Substantia nigra (tissue), 51 donors: ENCODE measurements at places on chromosomes 6 and 20.

DNA sequence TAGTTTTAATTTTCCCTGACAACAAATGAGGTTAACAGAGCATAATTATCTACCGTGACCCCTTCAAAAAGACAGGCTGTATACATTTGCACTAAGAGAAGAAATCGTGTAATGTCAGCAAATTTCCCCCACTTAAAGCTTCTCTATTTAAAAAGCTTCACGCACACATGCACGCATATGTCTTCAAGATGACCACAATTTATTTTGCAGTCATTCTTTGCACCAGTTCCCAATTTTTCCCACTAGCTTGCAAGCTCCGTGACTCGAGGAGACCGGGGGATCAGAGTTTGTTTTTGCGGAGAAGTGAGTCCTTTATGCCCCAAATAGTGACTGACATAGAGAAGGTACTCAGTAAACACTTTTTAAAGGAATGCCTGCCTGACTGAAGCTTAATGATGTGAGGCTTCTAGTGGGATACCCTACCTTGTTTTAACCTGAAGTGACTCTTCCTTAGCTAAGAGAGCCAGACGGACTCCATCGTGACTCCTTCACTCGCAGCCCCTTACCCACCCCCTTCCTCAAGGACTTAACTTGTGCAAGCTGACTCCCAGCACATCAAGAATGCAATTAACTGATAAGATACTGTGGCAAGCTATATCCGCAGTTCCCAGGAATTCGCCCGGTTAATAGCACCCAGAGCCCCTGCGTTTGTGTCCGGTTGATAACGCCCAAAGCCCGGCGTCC is 9.3 kb upstream of the NQO2 start:
- DNase-seq: no peak

DNA sequence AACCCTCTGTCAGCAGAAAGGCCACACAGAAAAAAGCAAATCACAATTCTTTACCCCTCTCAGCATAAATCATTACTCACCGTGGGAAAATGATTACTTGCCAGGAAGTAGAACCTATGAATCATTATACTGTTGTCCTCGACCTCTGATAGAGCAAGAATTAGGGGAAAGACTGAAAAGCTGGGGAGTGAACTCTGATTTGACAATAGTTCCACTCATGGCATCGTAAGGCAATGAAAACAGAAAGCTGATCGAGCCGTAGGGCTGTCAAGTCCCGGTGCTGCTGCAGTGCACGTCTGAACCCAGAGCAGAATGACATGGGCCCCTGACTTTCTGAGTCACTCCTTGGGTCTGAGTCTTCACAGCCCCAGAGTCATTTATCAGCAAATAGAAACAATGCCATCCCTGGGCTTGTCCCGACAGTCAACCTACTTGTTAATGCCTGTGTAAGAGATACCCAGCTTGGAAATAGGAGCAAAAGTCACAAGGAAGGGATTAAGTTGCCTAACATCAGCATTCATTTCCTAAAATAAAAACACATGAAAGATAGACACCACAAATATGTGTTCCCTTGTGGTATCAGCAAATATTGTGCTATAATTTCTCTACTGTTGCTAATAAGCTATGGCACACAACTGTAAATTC is 224.8 kb upstream of the MARCKS start:
- no peak for DNase-seq

DNA sequence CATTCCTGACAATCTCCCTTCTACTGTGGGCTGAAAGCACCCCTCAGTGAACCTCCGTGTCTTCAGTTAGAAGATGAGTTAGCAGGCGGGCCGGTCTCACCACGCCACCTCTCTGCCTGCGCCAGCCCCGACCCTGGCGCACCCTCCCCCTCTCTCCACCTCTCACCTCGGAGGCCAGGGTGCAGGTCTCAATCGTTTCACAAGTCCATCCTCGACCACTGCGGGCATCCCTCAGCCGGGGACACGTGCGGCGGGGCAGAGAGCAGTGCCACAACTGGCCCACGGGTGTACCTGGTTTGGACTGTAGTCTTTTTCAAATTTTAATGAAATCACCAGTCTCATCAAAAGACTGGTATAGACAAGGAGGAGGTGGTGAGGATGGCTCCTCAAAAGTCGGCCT is 34.4 kb downstream of the NFATC2 start:
- DNase-seq: no peak

GRCh38 chr20:19361790-19362189 is 149.3 kb downstream of the SLC24A3 start:
- no peak for DNase-seq

DNA sequence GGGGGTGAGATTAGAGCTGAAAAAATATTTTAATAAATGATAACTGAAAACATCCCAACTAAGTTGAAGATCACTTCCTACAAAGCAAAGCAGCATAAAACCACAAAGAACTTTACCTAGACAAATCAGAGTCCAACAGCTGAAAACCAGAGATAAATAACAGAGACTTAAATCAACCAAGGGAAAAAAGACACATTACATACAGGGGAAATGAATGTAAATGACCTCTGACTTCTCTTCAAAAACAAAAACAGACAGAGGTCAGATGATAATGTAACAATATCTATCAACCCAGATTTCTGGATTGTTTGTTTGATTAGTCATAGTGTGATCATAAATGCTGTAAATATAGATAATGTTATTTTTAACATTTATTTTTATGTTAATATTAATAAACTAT is 782.8 kb downstream of the TFAP2A start:
- DNase-seq: no peak

GRCh38 chr20:32697608-32698007 is 23.9 kb upstream of the C20orf203 start:
- DNase-seq: no peak

GRCh38 chr20:1127840-1128239 is 9.4 kb downstream of the PSMF1 start:
- no peak for DNase-seq

GRCh38 chr6:139008117-139008516 is 20.1 kb upstream of the REPS1 start:
- DNase-seq: no peak

- no peak for DNase-seq
These were observed 175.5 kb downstream of the MYLK4 start for GRCh38 chr6:2575236-2575635.

- DNase-seq: no peak
These were observed 825 bp upstream of the FAM135A start for GRCh38 chr6:70412252-70413113.

DNA sequence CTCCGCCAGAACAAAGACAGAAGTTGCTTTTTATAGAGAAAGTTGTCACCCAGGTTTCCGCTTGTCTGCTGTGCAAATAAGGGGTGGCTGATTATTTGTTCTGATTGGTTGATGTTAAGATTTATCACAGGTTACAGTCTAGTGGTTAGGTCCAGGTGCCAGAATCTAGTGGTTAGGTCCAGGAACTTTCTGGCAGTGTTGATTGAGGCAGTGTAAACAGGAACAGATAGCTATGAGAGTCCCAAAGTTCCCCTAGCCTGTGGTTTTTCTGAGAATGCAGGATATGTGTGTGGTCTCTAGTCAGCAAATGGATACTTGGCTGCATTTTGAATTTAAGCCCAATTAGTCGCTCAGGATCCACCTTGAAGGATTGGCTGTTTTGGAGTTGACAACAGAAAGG is 148.0 kb downstream of the TMEM200A start:
- no peak for DNase-seq

DNA sequence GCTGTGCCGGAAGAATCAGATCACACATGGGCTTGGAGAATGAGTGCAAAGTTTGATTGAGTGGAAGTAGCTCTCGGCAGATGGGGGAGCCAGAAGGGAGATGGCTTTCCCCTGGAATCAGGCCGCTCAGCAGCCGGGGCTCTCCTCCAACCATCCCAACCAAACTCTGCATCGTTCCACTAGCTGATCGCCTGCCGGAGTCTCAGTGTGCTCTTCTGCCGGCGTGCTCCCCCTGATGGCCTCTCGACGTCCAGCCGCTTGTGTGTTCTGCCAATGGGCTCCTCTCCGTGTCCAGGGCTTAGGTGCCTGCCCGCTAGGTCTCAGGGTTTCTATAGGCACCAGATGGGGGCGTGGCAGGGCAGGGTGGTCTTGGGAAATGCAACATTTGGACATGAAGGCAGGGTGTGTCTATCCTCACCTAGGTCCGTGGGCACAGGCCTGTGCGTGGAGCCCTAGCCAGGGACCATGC is 4.9 kb upstream of the BIRC7 start:
- no peak for DNase-seq

GRCh38 chr20:37137547-37137946 is 41.6 kb upstream of the RPN2 start:
- DNase-seq: no peak

- DNase-seq: no peak
These were observed 4.6 kb downstream of the MAD2L1BP start for GRCh38 chr6:43639984-43640800.

DNA sequence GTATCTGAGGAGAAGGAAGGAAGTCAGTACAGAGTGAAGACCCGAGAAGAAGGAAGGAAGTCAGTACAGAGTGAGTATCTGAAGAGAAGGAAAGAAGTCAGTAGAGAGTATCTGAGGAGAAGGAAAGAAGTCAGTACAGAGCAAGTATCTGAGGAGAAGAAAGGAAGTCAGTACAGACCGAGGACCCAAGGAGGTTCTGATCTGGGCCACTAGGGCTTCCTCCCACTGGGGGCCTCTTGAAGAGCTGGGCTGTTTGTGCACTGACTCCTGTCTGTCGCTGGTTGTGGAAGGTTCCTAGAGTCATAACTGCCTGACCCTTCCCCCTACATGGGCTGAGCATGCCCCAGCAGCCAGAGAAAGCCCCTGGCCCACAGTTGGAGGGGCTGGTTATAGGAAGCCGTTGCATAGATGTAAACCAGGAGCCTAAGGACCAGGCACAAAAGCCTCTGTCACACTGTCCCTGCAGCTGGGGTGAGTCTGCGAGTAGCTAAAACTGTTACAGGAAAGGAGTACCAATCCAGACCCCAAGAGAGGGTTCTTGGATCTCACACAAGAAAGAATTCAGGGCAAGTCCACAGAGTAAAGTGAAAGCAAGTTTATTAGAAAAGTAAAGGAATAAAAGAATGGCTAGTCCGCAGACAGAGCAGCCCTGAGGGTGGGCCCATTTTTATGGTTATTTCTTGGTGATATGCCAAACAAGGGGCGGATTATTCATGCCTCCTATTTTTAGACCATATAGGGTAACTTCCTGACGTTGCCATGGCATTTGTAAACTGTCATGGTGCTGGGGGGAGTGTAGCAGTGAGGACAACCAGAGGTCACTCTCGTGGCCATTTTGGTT is 395.9 kb downstream of the PREX1 start:
- no peak for DNase-seq

GRCh38 chr6:143098054-143098671 is 37.5 kb downstream of the AIG1 start:
- DNase-seq: no peak

DNA sequence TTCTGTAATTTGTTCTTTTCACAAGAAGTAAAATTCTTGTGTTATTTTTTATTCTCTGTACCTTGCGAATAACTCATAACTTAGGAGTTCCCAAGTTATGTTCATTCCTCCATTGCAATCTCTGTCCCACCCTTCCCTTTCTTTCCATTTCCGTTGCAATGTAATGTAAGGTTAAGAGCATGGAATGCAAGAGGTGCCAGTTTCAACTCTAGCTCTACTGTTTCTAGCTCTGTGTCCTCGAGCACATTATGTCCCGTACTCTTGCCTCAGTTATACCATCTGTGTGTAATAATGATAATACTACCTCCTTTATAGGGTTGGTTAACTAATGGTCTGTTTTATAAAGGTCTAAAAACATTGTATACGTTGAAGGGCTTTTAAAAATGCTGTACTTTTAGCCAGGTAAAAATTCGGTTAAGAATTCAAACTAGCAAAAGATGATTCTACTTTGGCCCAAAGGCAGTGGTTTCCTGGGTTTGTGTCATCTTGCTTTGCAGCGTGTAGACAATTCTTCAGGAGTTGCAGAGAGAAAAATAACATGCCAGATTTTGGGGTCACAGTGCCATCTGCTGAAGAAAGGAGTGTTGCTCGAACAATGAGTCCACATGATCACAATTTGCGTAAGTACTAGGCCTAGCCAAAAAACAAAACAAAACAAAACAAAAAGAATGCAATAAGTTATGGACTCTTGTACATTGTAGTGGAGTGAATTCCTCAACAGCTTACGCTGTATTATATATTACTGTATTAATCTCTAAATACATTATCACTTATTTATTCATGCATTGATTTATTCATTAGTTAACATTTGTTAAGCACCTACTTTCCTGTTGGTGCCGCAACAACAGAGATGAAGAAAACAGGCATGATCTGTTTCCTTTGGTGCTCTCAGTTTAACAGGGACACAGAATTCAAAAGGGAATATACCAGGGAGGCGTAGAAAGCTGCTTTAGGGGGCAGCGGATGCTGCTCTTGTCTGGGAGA is 10.0 kb upstream of the PFDN4 start:
- no peak for DNase-seq

GRCh38 chr6:129183187-129183591 is 300.3 kb downstream of the LAMA2 start:
- no peak for DNase-seq

GRCh38 chr6:137092018-137092417 is 47.3 kb upstream of the IL20RA start:
- no peak for DNase-seq

GRCh38 chr20:51955756-51956155 is 153.4 kb upstream of the SALL4 start:
- no peak for DNase-seq

DNA sequence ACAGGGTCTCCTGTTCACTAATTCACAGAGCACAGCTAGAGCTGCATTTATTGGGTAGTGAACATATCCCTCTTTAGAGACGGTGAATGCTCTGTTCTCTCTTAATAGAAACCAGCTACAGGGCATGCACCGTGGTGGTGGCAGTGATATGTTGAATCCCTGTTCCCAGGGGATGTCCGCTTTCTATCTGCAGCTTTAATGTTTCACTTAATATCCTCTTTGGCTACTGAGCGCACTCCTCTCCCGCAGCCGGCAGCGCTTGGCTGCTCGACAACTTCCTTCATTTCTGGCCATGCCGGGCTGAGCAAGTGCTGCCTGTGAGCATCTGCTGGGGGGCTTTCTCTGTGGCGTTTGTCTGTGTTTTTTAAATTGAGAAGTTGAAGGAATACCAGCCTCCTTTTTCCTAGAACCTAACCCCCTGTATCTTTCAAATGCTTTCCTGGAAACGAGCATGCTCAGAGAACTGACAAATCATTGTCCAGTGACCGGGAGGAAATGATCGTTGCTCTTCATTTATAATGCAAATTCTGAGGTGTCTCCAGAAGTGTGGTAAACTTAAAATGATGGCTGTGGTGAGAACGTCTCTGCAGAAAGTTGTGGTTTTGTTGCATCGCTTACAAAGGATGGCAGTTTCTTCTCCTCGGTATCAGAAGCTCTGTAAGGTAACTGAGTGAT is 297.9 kb downstream of the UTRN start:
- peak; percentile 4 for DNase-seq

DNA sequence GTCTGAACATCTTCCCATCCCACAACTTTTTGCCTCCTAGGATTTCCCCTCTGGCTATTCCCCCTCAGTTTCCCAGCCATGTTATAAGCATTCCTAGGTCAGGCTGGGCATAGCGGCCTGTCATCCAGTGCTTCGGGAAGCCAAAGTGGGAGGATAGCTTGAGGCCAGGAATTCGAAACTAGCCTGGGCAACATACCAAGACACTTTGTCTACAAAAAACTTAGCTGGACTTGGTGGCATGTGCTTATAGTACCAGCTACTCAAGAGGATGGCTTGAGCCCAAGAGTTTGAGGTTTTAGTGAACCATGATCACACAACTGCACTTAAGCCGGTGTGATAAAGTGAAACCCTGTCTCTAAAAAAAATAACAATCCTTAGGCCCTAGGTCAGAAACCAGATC is 447.4 kb downstream of the KIF16B start:
- no peak for DNase-seq

- DNase-seq: no peak
These were observed 319.9 kb downstream of the TRDN start for GRCh38 chr6:123316733-123317323.
